ENCODE measurements at places on chromosomes 4 and X.

DNA sequence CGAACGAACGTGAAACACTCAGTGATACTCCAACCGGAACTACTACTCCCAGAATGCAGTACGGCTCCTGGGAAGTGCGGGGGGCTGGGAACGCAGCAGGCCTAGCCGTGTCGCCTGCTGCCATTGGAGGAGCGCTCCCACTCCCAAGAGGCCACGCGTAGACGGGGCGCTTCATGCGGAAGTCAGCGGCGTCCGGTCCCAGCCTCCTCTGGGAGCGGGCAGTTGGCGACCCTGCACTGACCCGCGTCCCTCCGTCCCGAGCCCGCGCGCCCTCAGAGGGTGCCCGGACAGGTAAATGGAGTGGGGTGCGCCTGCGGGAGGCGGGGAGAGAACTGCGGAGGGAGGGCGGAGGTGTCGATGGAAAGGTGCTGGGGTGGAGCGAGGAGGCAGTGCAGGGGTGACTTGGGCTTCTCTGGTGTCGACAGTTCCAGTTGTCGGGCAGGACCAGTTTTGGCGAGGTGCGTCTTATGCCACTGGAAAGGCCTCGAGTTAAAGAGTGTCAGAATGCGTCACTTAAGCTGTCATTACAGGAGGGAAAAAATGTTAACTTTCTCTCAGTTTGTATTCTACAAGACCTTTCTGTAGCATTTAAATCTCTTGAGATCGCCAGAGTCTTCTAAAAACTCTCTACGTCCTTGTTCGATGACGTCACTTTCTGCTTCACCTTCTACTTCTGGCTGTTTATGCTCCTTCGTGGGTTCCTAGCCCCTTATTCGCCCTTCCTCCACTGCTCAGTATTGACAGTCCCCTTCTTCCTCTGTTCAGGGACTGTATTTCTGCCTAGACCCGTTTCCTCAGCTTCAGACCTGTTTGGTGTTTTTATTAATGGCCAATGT lies at the start of gene VAMP7:
Gene VAMP7, plus strand, starts transcription at position 188 of the 836 bp plus-strand sequence. CDS start 8,122 bp downstream, outside the sequence.
- H3K4me3 ChIP-seq: peak within 1 kb of the TSS; percentile 90
- no peak within 1 kb of the TSS for H3K27ac ChIP-seq
- H3K27me3 ChIP-seq: no peaks in the 10 kb centered on the region
- DNase-seq: peak; percentile 87
- no peaks in the 10 kb centered on the region for H3K36me3 ChIP-seq

- no peak overlapping the region for H3K4me3 ChIP-seq
- no peak overlapping the region for H3K27ac ChIP-seq
- H3K27me3 ChIP-seq: no peaks in the 10 kb centered on the region
- H3K36me3 ChIP-seq: no peaks in the 10 kb centered on the region
Measured at GRCh38 chr4:19684084-19684483, 567.6 kb upstream of the SLIT2 start.

GRCh38 chr4:127249066-127249766 lies 383.5 kb upstream of the INTU start:
- no peak overlapping the region for H3K27ac ChIP-seq
- no peaks in the 10 kb centered on the region for H3K4me1 ChIP-seq
- DNase-seq: no peak

GRCh38 chrX:65706041-65706828 lies 38.8 kb downstream of the MSN start:
- H3K36me3 ChIP-seq: peaks cover 21% of the 10 kb centered on the region
- peaks cover 3% of the 10 kb centered on the region for H3K4me1 ChIP-seq
- H3K27me3 ChIP-seq: no peaks in the 10 kb centered on the region
- no peak overlapping the region for H3K27ac ChIP-seq

- H3K27ac ChIP-seq: no peak overlapping the region
- no peaks in the 10 kb centered on the region for H3K27me3 ChIP-seq
- H3K4me3 ChIP-seq: no peak overlapping the region
- peaks cover 2% of the 10 kb centered on the region for H3K36me3 ChIP-seq
- DNase-seq: no peak
- no peaks in the 10 kb centered on the region for H3K4me1 ChIP-seq
Measured at GRCh38 chr4:107922486-107923473, 8.6 kb upstream of the CYP2U1 start.
